ENCODE measurements at places on chromosomes 12 and 14.
A peak's percentile ranks its signal among the peaks of the same experiment; 100 is the strongest.

DNA sequence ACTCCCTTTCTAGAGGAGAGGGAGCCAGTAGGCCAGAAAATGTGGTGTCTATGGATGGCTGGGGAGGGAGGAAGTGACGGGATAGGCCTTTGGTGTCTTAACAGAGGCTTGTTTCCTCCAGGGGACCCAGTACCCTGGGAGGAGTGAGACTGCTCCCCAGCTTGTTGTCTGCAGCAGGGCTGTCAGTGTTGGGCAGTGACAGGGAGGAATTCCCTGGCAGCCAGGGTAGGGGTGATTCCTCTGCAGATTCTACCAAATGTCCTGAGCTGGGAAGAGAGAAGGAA lies 64.0 kb downstream of the GALNT16 start:
- no peak for DNase-seq

- no peak for DNase-seq
These were observed 12.3 kb upstream of the RPS6KL1 start for GRCh38 chr14:74935360-74935680.

DNA sequence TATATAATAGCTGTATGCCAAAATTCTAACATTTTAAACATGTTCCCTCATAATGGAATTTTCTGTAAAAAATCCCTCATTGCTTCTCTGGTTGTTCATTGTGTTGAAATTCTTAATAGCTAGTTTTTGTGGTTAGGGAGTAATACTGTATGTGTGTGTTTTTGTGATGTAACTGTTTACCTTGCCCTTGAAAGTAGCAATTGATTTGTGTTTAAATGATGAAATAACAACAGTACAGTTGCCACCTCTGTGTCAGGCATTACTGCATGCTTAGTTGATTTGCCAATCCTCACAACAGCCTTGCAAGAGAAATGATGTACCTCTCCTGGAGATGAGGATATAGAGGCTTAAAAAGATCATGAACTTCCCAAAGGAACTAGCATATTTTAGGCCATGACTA lies 94.9 kb downstream of the DAAM1 start:
- no peak for DNase-seq

GRCh38 chr12:102879144-102879763 lies 37.8 kb downstream of the PAH start:
- DNase-seq: peak; percentile 57

GRCh38 chr12:44551631-44552030 lies 324.5 kb downstream of the NELL2 start:
- DNase-seq: no peak

- peak; percentile 16 for DNase-seq
These were observed at the start of gene TRHDE for GRCh38 chr12:72272091-72272661. Gene TRHDE (plus strand): TSS chr12:72272370. CDS start chr12:72272644, 274 bp downstream.

DNA sequence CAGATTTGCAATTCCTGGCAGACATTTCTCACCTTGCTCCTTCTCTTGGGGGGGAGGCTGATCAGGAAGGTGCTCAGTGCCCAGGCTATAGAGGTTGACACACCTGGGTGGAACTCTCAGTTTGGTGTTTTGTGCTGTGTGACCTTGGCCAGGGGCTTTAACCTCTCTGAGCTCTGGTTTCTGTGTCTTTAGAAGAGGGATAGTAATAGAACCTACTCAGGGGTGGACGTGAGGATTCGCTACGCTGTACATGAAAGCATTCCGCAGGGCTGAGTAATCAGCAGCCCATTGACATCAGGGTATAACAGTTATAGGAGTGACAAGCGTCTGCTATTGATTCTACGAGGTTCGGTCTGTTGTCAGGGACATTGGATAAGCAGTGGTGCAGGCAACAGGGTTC lies 98.1 kb downstream of the PHETA1 start:
- no peak for DNase-seq

DNA sequence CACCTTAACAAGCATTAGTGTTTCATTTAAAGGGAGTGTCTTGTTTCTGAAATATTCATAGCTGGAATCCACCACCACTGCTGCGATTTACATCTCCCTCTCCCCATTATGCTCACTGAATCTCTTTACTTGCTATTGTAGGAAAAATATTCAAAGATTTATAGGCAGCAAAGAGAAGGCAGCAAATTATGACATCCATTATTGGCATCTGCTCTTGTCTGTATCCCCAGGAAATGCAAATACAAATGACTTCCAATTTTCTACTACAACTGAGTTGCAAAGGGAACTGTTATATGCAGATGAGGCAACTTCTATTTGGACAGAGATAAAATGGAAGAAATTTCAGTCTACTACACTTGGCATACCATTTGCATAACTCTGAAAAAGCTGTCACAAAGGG lies 88.4 kb upstream of the PRKD1 start:
- DNase-seq: no peak

GRCh38 chr12:22396735-22397134 lies 62.2 kb upstream of the ST8SIA1 start:
- no peak for DNase-seq

DNA sequence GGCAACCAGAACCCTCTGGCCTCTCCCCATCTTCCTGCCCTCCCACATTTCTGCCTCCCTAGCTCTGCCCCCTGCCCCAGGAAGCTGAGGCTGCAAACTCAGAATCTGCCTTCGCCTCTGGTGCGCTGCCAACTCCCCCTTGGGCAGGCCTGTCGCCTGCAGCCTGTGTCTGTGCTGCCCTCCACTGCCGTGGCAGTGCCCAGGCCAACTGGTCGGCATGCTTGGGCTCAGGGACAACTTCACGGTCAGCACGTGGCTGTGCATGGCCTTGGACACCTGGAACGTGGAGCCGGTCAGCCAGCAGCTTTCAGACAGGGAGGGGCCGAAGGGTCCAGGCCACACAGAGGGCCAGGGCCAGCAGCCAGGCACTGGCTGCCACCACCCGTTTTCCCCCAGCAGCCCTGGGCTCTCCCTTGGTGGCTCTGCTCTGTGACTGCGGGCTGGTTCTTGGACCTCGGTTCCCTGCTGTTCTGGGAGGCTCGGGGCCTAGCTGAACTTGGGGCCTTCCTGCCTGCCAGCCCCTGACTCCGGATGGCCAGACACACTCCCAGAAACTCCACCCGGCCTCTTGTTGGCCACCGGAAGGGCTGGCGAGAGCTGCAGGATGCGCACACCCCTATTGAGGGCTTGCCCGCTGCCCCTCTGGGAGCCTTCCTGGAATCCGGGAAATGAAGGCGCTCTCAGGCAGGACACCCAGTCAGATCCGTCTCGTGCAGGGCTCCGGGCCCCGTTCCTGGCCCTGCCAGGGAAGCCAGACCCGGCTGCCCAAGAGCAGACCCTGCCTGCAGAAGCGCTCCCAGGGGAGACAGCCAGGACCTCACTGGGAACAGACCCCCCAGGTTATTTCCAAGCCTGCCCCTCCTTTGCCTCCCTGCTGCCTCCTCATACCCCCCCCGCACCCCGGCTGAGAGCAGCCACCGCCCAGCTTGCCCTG lies 34.2 kb upstream of the PPP1R13B start:
- DNase-seq: no peak

DNA sequence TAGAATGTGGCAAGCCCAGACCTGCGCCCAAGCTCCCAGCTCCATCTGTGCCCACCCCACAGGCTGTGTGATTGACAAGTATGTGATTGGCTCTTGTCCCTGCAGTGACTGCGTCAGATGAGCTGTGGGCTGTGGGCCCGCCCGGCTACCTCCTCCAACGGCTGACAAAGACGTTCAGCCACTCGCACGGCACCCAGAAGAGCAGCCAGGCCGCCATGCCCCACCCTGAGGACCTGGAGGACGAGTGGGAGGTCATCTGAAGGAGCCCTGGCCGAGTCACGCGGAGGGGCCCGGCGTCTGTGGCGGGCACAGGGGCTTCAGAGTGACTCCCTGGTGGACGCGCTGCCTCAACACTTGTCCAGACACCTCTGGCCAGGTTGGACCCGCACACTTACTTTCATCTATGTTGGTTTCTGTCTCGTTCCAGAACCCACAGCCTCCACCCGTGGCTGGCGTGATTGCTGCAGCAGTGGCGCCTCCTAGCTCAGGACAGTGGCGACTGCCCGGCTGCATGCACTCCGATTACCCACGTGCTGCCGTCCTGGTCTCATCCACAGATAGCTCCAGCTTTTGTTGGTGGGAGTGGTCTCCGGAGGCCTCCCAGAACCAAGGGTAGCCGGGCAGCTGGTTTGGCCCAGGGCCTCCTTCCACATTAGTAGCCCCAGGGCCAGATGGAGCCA lies 11.4 kb downstream of the ANKRD9 start:
- DNase-seq: no peak

DNA sequence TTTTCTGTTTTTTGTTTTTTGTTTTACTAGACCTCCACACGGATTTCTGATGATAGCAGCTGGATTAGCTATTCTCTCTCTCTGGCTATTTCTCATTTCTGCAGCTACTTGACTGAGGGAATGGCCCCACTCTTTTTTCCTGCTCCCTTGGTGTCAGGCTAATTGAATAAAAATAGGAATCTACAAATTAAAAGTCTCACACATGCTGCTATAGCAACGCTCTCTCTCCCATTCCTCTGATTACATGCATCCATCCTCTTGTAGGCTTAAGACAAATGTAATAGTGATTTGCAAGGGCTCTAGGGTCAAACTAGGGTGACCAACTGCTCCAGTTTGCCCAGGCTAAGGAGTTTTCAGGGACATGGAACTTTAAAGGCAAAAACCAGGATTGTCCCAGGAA lies 221.8 kb downstream of the PHLDA1 start:
- DNase-seq: no peak

GRCh38 chr14:69460093-69460701 lies 24.3 kb upstream of the PLEKHD1 start:
- DNase-seq: peak; percentile 61

- DNase-seq: no peak
These were observed 5.6 kb upstream of the MYL6B start for GRCh38 chr12:56146492-56147460.

DNA sequence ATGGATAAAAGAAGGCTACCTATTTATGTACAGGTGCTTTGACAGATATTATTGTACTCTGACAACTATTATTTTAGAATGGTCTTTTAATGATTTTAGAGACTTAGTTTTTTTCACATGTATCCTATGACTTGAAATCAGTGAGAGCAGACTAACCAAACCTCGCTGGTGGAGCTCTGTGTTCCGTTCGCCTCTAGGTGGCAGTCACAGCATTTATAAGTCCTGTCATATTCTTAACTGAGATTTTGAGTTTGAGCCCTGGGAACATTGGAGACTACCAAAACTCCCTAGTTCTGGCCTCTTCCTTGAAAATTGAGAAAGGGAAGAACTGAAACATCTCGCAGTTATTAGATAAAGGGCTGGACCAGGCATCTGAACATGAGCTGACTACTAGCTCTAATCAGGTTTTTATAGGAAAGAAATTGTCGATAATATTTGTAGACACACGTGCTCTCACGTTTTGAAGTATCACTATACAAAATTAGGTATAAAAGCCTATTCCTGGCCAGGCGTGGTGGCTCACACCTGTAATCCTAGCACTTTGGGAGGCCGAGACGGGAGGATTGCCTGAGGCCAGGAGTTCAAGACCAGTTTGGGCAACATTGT lies 48.3 kb downstream of the TTLL5 start:
- peak; percentile 67 for DNase-seq

GRCh38 chr12:54306925-54307741 lies 6.3 kb upstream of the NFE2 start:
- no peak for DNase-seq

DNA sequence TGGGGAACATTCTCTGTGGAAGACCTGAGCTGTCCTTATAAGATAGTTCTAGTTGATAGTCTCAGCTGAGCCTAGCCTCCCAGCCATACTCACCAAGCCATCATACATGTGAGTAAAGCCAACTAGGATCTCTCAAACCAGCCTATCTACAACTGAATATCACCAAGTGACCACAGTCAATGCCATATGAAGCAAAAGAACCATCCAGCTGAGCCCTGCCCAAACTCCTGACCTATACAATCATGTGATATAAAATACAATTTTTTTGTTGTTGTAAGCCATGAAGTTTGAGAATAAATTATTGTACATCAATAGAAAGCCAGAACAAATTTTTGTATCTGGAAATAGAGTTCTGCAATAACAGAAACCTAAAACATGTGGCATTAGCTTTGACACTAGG lies 118.3 kb downstream of the SLC25A21 start:
- DNase-seq: no peak

DNA sequence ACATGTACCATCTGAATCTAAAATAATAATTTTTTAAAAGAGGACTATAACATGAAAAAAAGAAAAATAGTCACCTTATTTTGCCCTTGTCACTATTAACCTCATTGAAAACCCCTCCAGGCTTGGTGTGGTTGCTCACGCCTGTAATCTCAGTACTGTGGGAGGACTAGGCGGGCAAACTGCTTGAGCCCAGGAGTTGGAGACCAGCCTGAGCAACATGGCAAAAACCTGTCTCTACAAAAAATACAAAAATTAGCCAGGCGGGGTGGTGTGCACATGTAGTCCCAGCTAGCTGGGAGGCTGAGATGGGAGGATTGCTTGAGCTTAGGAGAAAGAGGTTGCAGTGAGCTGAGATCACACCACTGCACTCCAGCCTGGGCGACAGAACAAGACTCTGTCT lies 126.3 kb upstream of the KRAS start:
- no peak for DNase-seq

DNA sequence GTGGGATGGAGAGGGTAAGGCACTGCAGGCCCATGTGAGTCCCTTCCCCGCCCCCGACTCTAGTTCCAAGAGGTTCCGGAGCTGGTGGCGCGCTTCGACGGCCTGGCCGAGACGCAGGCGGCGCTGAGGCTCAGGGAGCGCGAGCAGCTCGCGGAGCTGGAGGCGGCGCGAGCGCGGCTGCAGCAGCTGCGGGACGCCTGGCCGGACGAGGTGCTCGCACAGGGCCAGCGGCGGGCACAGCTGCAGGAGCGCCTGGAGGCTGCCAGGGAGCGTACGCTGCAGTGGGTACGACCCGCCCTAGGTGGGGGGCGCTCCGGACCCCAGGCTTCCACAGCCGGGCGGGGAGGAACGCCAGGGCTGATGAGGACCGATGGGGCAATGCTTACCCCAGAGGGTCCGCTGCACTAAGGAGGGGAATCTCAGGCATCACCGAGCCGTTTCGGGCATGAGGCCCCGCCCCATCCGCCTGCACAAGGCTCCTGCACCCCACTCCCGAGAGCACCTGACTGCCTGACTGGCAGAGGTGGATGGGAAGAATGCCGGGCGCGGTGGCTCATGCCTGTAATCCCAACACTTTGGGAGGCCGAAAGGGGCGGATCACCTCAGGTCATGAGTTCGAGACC lies 4.9 kb downstream of the CFAP73 start:
- peak; percentile 76 for DNase-seq

DNA sequence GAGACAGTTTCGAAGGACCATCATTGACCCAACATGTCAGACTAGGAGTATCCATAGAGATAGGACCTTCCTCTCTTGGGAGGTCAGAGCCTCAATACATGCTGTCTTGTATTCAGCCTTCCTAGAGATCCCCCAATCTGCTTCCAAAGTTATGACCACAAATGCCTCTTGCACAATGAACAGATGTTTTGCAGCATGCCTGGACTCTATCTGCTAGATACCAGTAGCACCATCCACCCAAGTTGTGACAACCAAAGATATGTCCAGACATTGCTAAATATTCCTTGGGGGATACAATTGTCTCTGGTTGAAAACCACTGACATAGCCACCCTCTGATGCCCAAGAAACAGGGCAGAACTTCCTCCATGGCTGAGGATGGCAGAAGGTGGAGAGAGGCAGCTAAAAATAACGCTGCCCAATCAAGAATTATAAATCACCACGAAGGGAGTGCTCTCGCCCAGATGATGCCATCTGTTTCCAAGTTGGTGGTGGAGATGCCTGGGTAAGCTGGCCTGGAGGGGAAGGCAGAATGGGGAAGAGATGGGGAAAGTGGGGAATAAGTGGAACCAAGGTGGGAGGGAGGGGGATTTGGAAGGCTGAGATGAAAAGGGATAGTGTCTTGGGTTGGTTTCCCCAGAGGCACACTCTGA lies 42.9 kb upstream of the NOS1 start:
- no peak for DNase-seq

Data from GM20000 (cell line).